ENCODE measurements at places on chromosomes 16 and 17.

- no peak for DNase-seq
Observed at GRCh38 chr16:76574651-76575050, 297.4 kb downstream of the CNTNAP4 start.

GRCh38 chr16:28318042-28318744 is 25.9 kb downstream of the SBK1 start:
- no peak for DNase-seq

DNA sequence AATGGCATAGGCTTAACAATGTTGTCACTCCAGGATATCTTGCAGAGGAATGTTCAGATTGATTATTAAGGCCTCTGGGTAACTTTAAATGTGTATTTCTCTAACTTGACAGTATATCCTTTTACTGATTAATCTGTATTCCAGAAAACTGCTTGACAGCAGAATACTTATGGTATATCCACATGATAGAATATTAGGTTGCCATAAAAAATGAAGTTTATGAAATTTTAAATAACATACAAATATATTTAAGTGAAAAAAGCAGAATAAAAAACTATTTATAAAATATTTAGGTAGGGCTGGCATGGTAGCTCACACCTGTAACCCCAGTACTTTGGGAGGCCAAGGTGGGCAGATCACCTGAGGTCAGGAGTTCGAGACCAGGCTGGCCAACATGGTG is 106.7 kb downstream of the TRIM37 start:
- no peak for DNase-seq

DNA sequence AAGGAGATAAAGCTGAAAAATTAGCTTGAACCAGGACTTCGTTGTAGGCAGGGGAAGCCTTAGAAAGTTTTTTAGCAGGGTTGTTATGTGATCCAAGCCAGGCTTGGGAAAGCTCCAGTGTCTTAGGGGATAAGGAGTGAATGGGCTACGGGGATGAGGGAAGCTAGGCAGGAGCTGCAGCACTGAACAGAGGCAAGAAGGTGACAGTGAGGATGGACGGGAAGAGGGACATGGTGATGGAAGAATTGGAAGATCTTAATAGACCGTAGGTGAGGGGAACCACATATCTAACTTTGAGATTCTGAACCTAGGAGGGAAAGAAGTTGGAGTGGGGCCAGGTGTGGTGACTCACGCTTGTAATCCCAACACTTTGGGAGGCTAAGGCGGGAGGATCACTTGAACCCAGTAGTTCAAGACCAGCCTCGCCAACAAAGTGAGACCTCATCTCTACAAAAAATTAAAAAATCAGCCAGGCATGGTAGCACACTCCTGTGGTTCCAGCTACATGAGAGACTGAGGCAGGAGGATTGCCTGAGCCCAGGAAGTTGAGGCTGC is 3.2 kb downstream of the RHBDL3 start:
- no peak for DNase-seq

DNA sequence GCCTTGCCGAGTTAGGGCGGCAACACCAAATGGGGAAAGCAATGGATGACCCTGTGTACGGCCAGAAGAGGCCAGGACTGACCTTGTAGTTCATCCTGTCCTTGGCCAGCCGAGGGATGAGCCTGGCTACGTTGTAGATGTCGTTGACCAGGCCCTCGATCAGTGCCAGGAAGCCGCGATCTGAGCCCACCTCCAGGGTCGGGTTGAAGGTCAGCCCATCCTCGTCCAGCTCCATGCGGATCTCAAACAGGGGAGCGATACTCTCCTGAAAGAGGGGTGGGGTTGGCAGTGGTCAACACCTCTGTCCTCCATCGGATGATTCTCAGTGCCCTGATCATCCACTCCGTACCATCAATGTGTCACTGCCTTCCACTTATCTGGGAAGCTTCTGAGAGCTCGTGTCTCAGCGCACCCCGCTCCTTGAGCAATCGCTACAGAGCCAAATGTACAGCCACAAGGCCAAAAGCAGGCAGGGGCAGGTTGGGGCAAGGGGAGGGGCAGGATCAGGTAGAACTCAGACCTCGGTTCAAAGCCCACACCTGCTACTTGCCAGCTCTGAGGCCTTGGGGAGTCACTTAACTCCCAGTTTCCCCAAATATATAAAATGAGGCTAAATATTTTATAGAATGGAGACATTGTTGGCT is 39.9 kb downstream of the DNAH17 start:
- DNase-seq, result no peak

DNA sequence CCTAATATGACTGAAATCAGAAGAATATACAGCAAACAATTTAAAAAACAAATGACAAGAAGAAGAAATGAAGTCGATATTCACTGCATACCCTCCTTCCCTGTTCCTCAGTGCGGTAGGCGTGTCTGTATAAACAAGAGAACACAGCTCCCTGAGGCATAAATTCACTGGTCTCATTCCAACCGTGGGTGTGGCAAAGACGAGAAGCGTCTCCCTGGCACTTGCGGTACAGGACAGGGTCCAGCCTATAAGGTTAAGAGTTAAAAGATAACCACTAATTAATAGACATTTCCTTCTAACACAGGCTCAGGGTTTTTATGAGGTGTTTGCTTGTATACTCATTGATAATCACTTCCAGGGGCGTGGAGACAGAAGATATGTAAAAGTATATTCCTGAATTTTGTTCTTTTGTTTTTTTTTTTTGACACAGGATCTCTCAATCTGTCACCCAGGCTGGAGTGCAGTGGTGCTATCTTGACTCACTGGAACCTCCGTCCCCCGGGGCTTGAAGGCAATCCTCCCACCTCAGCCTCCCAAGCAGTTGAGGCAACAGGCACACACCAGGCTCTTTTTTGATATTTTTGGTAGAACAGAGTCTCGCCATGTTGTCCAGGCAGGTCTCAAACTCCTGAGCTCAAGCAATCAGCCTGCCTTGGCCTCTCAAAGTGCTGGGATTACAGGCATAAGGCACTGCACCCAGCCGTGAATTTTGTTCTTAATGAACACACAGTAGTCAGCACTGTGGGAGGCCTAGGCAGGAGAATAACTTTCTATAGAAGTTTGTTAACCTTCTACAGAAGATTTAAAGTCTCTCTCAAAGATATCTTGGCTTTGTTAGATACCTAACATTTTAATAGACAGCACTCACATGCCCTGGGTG is 59.1 kb upstream of the CLEC18B start:
- DNase-seq, result no peak

DNA sequence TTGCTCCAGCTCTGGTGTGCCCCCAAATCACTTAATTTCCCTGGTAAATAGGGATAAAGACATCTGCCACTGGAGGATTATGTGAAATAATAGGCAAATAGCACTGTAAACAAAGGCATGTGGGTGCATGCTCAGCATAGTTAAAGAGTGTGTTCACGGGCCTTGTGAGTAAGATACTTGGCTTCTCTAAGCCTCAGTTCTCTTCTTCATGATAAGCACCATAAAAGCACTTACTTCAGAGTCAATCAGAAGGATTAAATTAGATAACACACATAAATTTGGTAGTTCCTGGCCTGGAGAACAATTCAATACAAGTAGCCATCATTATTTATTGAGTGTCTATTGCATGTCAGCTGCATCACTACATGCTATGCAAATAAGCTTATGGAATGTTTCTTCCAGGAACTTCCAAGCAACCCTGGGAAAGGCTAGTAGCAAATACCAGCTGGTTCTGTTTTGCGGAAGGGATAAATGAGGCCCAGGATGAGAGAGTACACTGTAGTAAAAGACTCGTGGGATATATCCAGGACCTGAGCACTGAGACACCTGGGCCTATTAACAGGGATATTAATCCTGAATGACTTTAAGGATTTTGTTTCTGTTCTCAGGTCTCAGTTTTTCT is 14.5 kb downstream of the CCL11 start:
- no peak for DNase-seq

- no peak for DNase-seq
Observed at GRCh38 chr17:45251931-45252330, 10.0 kb downstream of the SPATA32 start.

- DNase-seq, result no peak
Observed at GRCh38 chr17:66537502-66537901, 235.1 kb downstream of the PRKCA start.

DNA sequence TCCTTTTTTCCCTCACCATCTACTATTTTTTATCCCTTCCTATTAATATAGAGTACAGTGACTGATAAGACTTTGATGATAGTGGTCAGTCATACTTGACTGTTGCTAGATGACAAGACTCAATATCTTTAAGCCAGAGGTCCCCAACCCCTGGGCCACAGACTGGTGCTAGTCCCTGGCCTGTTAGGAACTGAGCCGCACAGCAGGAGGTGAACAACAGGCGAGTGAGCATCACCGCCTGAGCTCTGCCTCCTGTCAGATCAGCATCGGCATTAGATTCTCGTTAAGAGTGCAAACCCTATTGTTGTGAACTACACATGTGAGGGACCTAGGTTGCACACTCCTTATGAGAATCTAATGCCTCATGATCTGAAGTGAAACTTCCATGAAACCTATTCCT is 341.3 kb downstream of the BCAS3 start:
- DNase-seq, result no peak

DNA sequence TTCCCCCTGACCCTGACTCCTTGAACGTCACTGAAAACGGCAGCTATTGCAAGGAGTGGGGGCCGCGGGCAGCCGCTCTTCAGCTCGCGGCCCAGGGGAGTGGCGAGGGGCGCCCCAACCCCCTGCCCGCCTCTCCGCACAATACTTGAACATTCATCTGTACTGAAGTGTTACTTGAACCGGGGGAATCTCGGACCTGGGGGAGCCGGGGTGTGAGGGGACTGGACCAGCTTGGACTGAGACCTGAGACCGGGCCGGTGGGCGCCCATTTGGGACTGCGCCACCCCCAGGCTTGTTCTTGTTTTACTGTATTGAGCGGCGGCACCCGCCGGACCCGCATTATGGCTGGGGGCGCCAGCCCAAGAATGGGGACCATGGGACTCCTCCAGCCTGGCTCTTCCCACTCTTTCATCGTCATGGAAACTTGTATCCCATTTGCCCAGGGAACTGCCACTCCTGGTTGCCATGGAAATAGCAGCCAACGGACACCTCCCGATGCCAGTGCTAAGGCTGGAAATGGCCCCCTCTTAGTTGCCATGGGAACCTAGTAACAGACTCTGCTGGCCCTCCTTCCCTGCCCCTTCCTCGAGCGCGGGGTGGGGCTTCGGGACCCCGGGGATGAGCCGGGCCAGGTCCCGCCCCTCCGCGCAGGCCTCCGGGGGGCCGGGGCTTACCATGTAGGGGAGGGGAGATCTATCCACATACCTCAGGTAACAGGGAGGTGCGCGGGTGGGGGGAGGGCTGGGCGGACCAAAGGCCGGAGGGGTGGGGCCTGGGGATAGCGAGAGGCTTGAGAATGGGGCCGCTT is 805 bp upstream of the ORAI3 start:
- DNase-seq, result peak; percentile 98
